CD4-positive, alpha-beta T cell treated with Interferon alpha-2 for 1 hour (primary cell): ENCODE measurements at places on chromosomes 5 and 9.
A peak's percentile ranks its signal among the peaks of the same experiment; 100 is the strongest.

- DNase-seq: no peak
Measured at GRCh38 chr5:66810848-66811261, 214.7 kb downstream of the MAST4 start.

DNA sequence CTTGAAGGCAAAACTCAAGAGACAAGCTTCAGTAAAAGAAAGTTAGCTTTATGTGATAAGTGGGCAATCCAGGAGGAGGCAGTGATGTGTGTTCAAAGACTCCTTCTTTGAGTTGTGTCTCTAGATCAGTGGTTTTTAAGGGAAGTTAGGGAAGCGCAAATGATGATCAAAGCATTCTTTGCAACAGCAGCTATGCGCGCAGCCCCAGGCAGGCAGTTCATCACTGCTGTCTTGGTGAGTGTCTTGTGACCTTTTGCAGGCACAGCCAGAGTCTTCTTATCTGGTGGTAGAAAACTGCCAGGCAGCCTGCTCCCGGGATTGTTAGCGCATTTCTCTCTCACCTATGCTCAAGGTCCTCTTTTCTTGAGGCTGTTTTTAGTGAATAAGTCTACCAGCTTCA, 40.3 kb upstream of the CLK4 start:
- DNase-seq: no peak

DNA sequence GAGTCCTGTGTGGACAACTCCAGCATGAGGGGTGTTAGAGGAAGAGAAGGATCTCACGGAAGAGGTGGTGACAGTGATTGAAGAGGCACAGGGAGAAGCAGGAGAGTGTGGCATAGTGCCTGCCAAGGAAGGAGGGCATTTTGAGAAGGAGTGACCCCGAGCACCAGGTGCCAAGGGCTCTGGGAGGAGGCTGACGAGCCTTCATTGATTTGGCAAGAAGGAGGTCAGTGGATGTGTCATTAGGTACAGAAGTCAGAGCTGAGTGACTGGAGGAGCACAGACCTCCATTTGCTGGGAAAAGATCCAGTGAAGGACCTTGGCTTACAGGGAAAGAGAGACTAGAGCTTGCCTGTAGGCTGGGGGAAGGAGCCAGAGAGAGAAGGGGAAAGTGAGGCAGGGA, 70.3 kb upstream of the ANGPTL2 start:
- no peak for DNase-seq

DNA sequence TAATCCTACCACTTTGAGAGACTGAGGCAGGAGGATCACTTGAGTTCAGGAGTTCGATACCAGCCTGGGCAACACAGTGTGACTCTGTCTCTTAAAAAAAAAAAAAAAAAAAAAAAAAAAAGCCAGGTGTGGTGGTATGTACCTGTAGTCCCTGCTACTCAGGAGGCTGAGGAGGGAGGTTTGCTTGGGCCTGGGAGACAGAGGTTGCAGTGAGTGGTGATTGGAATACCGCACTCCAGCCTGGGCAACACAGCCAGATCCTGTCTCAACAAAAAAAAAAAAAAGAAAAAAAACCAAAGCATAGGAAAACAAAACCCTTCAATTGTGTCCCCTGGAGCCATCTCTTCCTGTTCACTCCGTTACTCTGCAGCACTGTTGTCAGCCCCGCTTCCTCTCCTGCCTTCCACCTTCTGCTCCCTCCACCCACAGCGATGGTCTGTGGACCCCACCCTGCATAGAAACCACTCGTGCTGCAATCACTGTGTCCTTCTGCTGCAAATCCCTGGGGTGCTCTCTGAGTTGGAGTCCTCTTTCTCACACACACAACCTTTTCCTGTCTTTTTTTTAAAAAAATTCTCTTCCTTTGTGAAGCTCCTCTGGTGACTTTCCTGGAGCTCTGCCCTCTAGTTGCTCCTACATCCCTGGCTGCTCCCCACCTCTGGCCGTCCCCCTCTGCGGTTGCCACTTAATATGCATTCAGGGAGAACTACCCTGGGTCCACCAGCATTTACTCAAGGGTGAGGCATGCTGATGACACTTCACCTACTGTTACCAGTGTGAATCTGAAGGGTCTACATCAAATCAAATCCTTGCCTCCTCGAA, 22.2 kb downstream of the CCT5 start:
- no peak for DNase-seq

GRCh38 chr5:179331591-179332375, 13.5 kb downstream of the ADAMTS2 start:
- no peak for DNase-seq

DNA sequence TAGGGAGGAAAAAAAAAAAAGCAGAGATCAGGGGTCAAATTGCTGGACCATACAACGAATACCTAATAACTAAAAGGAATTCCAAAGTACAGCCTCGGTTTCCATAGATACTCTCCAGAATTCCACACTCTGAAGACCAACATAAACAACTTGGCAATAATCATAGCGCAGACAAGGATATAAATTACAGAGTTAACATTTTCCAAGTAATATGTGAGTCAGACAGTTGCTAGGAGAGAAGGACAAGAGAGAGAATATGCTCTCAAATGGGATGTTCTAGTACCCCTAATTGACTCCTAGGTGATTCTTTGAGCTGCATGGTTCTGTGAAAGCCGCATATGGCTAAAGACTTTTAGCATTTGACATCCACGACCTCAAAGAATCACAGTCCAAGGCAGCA, 165.2 kb downstream of the FRMD3 start:
- DNase-seq: no peak

DNA sequence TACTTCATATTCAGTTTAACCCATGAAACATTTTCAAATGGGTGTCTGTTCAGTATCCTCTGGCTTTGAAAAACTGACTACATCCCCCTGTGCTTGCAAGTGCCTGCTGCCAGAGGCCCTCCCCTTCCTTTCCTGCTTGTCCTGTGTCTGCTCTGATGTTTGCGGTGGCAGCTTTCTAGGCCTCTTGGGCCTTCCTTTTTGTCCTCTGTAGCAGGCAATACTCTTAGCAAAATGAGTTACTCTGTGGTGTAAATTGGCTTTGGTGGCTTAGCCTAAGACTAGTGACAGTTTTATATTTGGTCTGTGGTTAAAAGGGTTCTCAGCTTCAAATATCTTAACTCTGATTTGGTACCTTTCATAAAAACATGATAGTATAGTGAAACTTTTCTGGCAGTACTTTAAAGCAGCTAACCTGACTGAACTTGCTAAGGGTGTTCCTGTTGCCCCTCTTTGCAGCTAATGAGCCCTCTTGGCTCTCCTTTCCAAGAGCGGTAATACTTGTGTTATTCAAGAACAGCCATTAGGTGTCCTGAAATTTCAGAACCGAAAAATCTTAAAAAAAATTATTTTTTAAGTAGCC, 76.6 kb downstream of the GOLM1 start:
- DNase-seq: no peak

DNA sequence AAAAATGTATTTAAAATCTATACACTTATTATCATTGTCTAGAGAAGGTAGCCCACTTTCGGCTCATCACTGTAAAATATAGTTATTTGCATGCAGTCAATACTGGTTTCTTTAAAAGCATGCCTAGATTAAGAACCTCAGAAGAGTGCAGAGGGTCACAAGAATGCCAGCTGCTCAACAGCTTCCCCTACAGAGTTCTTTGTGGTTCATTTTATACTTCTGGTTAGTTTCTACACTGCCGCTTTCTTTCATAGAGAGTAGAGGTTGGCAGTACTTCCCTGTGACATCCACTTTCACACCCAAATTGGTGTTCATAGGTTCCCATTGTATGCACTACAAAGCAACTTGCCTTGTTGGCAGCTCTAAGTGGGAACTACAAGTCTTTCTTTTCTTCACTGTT, 137.3 kb downstream of the KIAA0825 start:
- no peak for DNase-seq

GRCh38 chr5:133421394-133421793, 190.9 kb downstream of the FSTL4 start:
- no peak for DNase-seq

GRCh38 chr9:98317134-98317857, 61.8 kb upstream of the TBC1D2 start:
- no peak for DNase-seq

- no peak for DNase-seq
Measured at GRCh38 chr5:31380049-31380448, 151.8 kb downstream of the DROSHA start.

DNA sequence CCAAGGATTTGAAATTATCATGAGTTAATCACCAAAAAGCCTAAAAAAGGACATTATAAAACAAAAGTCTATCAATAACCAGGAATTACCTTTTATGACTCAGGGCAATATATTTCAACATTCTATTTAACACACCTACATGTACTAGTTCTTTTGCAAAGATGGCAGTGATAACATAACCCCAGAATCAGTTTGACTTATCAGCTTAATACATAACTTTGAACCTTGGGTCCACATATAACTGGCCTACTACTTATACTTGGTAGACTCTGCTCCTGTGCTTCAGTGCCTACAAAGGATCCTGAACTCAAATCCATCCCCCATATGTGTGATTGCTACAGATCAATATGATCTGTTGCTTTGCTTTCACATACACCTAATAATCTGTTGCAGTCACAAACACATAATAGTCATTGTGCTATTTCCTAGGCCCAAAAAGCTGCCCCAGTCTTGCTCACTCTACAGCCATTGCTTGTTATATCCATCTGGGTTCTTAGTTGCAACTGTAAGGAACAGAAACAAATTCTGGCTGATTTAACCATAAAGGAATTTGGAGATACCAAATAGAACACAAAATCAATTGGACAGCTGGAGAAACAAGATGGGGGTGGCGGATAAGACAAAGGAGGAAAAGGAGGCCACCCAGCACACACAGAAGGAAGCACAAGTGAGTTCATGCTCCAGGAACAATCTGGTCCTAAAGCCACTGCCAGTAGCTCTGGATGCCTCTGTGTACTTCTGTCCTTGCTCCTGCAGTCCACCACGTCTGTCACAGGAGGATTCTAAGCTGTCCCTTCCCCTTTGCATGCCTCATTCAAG, 25.5 kb downstream of the DEPDC1B start:
- no peak for DNase-seq

DNA sequence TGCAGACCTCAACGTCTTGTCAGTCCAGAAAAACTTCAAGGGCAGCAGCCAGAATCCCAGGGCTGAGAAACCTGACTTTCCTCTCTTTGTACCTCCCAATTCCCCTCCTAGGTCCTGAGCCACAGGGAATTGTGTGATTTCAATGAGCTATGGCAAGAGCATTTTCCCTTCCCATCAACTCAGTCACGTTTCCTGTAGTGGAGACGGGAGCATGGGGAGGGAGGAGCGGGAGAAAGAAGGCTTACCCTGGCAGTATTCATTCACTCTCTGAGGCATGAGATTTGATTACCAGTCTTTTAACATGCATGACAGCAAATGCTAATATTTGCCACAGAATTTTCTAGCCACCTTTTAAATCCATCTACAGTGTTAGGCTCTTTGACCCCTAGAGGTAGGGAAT, 109.4 kb upstream of the TBCA start:
- DNase-seq: no peak

DNA sequence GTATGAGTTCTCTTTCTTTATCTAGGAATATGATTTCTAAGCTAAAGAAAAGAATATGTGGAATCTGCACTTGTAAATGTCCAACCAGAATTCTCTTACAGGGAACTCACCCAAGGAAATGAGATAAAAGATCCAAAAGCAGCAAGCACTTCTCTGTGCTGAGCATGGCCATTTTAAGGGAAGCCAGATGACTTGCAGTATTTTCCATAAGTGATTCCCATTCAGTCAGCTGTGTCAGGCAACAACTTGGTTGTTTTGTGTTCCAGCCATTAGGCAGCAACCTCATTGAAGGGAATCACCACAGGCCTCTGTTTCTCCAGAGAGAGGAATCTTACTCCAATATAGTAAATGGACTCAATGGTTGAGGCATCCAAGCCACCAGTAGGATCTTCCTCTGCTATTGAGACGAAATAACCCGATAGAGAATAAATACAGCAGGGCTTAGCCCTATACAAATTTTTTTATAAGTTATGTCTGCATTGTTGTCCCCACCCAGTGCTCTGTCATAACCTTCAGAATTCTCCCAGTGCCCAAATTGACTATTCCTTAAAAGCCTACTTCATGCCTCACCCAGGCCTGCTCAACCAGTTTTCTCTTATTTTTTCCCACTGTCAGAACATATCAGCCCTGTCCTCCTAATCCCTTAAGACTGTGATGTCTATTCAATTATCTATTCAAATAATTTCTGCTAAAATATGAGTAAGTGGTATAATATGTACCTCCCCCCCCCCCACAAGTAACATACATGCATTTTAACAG, 236.6 kb downstream of the PJA2 start:
- no peak for DNase-seq

DNA sequence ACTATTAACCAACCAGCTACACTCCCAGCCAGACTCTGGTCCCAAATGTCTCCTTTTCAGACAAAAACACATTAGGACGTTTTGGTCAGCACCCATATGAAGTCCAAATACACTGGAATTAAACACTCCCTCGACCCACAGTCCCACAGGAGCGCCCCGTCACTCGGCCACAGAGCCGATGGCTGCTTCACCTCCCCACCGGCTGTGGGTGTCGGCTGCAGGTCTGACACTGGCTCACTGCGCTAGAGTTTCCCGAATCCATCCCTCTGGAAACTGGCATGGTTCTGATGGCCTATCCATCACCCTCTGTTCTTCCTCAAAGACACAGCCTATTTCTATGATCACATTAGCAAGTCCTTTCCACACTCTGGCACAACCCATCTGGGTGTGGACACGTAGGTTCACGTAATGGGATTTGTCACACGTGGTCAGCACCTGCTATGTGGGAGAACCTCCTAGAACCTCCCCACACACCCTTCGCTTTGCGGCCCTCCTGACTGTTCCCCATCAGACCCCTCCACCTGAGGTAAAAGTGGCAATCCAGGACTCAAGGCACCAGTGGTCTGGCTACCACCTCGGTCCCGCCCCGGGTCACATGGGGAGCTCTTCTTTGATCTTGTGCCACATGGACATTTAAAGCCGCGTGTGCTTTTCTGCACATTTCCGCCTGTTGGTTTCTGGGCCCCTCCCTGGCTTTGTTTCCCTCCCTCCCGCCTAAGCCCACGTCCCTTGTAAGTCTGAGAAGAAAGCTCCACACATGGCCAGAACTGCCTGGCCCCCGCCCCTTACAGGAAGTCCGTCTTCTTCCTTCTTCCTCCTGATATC, 131.1 kb upstream of the PHYKPL start:
- DNase-seq: no peak

- DNase-seq: peak; percentile 9
Measured at GRCh38 chr5:133232011-133232410, 180.2 kb downstream of the HSPA4 start.
